Right lung (tissue), 10 donors: ENCODE measurements at places on chromosomes 3 and 15. TPM values are rescaled to one million over a fixed set of nuclear protein-coding genes. Genes with fewer than 3 reads are reported as not detected.

PARP14 gene
- polyA plus RNA-seq = 21.3 TPM

PIK3R4 gene
- 45.6 TPM for polyA plus RNA-seq

STAC gene
- 0.99 TPM for polyA plus RNA-seq

PLCL2 gene
- 8.1 TPM for polyA plus RNA-seq

PPM1L gene
- 5.0 TPM for polyA plus RNA-seq

GAP43 gene
- 0.70 TPM for polyA plus RNA-seq

PLSCR5 gene
- polyA plus RNA-seq = not detected

TMEM202 gene
- not detected for polyA plus RNA-seq

MLF1 gene
- 72.1 TPM for polyA plus RNA-seq

GUCA1C gene
- polyA plus RNA-seq = not detected

ANKDD1A gene
- 11.5 TPM for polyA plus RNA-seq

DNAH12 gene
- polyA plus RNA-seq = 1.7 TPM

CRTC3 gene
- polyA plus RNA-seq = 39.6 TPM

KLHL6 gene
- 2.0 TPM for polyA plus RNA-seq

CHDH gene
- polyA plus RNA-seq = 3.2 TPM

CORO2B gene
- 24.8 TPM for polyA plus RNA-seq

CRBN gene
- 82.0 TPM for polyA plus RNA-seq

CLRN1 gene
- not detected for polyA plus RNA-seq

KLF15 gene
- polyA plus RNA-seq = 6.5 TPM

WDR76 gene
- 13.2 TPM for polyA plus RNA-seq

POTEB gene
- not detected for polyA plus RNA-seq

ACP3 gene
- polyA plus RNA-seq = 5.4 TPM

ATXN7 gene
- polyA plus RNA-seq = 27.5 TPM

SLC6A1 gene
- 6.0 TPM for polyA plus RNA-seq

GPR87 gene
- polyA plus RNA-seq = not detected

MORC1 gene
- polyA plus RNA-seq = not detected

SFMBT1 gene
- 8.4 TPM for polyA plus RNA-seq

RPP25 gene
- polyA plus RNA-seq = 10.4 TPM

TIGIT gene
- polyA plus RNA-seq = 0.38 TPM

XYLB gene
- 5.7 TPM for polyA plus RNA-seq

GPR62 gene
- polyA plus RNA-seq = 0.18 TPM

CPNE9 gene
- polyA plus RNA-seq = 0.05 TPM

ISLR gene
- 54.5 TPM for polyA plus RNA-seq

HAUS2 gene
- 27.1 TPM for polyA plus RNA-seq

VIPR1 gene
- 9.2 TPM for polyA plus RNA-seq

CDC25A gene
- 8.7 TPM for polyA plus RNA-seq

PYDC2 gene
- not detected for polyA plus RNA-seq
